B cell (primary cell): ENCODE measurements at places on chromosomes 16 and 17.
A peak's percentile ranks its signal among the peaks of the same experiment; 100 is the strongest.

DNA sequence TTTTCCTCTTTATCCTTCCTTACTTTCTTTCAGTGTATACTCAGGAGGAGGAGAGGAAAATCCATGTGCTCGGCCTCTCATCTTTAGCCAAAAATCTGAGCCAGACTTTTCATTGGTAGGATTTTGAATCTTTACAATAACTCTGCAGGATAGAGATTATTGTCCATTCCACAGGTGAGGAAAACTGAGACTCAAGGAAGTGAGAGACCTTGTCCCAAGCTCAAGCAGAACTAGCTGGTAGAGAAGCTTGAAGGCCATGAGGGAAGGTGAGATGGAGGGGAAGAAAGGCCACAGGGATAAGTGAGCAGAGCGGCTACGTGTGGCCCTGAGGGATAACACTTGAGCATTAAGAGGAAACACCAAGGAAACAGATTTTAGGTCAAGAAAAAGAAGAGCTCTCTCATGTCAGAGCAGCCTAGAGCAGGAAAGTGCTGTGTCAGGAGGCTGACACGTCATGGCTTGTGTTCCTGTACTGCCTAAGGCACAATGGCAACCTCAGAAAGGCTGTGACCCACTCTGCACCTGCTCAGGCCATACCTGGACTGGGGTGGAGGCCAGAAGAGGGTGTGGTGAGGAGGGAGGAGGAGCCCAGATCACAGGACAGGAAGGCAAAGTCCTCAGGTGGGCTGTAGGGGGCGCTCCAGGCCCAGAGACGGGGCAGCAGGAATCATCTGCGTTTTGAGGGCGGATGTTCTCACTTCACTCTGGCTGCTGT, 11.9 kb downstream of the MT4 start:
- peak; percentile 76 for DNase-seq

DNA sequence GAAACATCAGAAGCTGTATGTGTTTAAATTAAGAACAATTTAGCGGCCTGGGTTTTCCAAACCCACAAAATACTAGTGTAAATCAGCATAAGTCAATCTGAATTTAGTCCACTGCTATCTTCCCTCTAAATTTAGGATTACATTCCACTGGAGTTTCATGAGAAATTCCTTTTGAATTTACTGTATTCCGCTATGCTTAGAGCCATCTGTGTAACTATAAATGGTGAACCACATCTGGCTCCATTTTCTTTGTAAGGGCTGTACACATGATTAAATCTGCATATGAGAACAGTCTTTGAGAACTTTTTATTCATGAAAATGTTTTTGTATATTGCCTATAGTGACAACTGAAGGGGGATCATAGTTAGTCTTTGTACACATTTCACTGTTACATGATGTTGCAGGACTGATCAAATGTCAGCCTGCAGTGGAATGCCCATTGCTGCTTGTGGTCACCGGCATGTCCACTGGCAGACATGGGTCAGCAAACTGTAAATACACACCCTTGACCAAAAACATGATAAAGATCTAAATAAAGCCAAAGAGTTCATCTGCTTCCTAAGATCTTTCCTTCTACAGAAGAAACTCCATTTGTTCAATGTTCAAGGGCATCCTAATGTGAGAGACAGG, 36.8 kb downstream of the RPGRIP1L start:
- DNase-seq, result no peak

DNA sequence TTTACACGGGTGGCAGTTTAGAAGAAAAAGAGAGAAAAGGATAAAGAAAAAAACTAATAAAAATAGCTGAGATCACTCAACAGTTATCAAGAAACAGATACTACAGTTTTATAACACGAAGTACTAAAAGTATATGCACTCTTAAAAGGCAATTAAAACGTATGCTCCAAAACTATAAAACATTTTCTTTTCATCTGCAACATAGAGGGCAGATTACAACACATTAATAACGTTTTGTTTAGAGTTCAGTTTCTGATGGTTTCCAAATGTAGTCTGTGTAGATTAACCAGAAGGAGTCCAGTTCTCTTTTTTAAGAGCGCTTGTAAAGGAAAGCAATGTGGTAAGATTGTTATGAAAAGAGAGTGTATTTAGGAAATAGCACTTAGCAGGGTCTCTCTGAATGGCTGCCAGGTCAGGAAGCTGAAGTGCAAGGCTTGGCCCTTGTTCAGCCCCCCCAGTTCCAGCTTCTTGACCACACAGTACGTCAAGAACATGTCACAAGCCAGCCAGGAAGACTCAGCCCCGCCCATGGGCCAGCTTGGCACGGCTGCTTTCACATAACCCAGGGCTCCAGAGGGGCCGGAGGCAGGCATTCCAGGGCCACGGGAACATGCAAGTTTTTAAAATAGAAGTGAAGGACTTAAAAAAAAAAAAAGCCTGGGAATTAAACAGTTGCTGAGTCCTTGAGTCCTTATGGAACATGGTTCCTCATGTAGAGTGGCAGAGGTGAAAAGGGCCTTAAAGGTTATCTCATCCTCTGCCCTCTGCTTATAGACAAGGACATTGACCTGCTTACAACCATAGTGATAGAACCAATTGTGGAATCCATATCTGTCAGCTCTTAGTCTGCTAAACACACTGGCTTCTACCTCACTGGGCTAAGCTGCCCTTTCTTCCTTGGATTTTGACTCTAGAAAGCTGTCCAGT, 147.4 kb upstream of the TBX2 start:
- peak; percentile 22 for DNase-seq

GRCh38 chr16:17371299-17371698, 99.5 kb downstream of the XYLT1 start:
- DNase-seq, result no peak

DNA sequence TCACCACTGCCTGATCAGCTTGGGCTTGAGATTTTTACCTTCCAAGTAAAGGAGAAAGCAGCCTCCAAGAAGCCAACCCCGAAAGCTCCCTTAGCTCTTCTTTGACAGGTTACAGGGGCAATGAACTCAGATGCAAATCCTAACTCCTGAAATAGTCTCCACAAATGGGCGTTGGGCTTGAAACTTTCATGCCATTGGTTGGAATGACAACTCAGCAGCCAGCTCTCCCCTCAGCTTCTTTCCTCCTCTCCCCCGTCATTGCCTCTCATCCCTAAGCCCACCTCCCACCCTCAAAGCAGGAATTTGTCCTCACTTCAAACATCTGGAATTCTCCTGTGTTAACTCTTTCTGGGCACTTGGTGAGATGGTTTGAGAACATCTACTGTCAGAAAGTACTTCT, at the start of gene TAT:
Gene TAT (minus strand): TSS at position 122 of the 400 bp plus-strand sequence. CDS start 677 bp downstream, outside the sequence.
- DNase-seq, result no peak

- no peak for DNase-seq
Observed at GRCh38 chr16:35628976-35629375, 2169.6 kb downstream of the TP53TG3F start.

DNA sequence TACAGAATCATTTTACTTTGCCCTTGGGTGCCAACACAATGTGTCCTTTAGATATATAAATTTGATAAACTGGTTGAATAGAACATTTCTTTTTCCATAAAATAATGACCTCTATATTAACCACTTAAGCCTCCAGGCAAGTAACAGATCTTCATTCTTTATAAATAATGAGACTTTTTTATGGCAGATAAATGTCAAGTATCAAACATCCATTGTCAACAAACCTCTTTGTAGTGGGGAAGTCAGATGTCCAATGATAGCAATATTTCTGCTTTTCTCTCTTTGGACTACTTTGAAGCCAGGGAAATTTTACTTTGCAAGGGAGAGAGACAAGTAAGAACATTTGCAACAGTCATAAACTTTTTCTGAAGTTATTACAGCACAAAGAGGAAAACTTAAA, 841.2 kb downstream of the CDH8 start:
- DNase-seq, result no peak

- DNase-seq, result no peak
Observed at GRCh38 chr17:59167571-59168001, 12.0 kb downstream of the PRR11 start.

DNA sequence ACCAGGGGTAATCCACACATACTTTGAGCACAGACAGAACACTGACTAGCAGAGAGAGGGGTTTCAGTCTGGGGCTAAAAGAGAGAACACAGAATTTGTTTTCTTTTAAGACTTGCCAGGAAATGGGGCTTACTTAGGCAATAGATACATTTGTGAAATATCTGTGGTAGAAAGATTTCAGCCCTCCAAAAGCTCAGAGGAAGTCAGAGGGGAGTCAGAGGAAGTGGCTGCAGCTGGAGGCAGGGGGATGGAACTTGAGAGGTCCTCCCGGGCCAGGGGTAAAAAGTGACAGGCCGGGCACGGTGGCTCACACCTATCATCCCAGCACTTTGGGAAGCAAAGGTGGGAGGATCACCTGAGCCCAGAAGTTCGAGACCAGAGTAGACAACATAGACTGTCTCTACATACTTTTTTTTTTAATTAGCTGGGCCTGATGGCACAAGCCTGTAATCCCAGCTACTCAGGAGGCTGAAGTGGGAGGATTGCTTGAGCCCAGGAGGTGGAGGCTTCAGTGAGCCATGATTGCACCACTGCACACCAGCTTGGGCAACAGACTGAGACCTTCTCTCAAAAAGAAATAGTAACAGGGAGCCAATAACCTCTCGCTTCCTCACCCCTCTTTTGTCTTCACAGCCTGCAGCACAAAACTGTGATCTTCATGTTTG, 49.9 kb downstream of the NLRC5 start:
- peak; percentile 42 for DNase-seq

GRCh38 chr17:6474906-6475305, 30.7 kb downstream of the PIMREG start:
- DNase-seq, result no peak

GRCh38 chr17:64244165-64244564, 18.9 kb downstream of the TEX2 start:
- DNase-seq, result no peak

GRCh38 chr17:47698749-47699535, 5.0 kb downstream of the TBKBP1 start:
- DNase-seq, result peak; percentile 79

- DNase-seq, result no peak
Observed at GRCh38 chr17:70366386-70366785, 197.1 kb downstream of the KCNJ2 start.

GRCh38 chr16:61921373-61921772, 114.9 kb downstream of the CDH8 start:
- DNase-seq, result no peak

DNA sequence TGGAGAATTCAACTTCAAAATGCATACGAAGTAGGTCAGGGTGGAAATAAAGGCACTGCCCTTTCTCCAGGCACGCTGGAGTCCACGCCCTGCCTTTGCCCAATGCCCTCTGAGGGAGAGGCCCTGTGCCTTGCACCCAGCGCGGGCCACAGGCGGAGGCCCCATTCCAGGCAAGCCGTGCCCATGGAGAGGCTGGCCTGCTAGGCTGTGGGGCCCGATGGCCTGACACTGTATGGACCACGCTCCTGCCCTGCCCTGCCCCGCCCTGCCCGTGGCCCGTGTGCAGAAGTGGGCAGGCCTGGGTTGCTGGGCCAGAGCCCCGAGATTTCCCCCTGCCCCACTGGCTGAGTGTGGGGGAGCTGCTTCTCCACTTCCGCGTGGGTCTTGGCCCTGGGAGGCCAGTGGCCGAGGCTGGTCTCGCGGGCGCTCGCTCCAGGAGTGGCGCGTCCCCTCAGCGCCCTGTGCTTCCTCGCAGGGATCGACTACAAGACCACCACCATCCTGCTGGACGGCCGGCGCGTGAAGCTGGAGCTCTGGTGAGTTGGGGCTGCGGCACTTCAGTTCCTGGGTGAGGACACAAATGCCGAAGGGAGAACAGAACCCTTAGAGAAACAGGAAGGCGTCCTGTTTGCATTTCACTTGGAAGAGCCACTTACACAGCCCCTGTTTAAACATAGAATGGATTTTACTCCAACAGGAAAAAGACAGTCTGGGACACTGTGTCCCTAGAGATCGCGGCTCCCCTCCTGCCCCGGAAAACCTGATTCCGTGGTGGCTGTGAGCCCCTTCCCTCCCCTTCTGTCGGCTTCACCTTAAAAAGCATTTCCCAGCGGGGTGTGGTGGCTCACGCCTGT, 13.8 kb upstream of the WFIKKN1 start:
- no peak for DNase-seq

DNA sequence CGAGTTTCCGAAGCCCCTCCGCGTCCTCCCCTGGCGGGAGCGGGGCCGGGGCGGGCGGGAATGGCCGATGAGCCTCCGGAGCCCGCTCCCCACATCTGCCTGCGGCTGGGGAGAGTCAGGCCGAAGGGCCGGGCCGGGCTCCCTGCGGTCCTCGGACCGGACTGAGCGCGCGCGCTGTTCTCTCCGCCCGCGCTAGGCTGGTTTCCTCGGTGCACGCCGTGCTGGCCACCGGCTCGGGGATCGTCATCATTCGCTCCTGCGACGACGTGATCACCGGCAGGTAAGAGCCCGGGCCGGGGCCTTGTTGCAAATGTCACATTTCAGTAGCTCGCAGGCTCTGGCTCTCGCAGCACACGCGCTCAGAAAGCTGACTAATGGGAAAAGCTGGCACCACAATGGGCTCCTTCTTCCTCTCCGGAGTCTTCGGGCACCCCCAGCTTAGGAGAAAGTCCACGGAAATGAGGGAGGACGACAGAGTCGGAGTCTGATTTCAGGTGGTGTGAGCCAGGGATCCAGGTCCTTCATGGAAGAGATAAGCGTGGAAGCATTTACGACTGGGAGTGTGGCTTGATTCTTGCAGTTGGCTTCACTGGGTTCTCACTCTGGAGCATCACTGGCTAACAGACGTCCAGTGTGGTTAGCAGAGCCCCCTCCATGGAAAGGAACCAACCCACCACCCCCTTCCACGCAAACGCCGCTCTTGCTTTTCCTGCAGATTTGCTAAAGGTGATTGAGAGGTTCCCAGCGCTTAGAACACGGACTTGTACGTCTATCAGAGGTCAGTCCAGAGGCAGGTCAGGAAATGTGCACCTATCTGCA, 715 bp downstream of the TLCD3A start:
- peak; percentile 50 for DNase-seq

- no peak for DNase-seq
Observed at GRCh38 chr17:59547131-59547915, 18.1 kb upstream of the DHX40 start.

- no peak for DNase-seq
Observed at GRCh38 chr16:11562941-11563340, 23.8 kb downstream of the LITAF start.
